Stimulated activated CD8-positive, alpha-beta memory T cell treated with anti-CD3 and anti-CD28 coated beads, Interleukin-4, amount 100 ng/mL, for 4 hours (primary cell): ENCODE measurements at places on chromosomes 7 and 10.

- DNase-seq: no peak
Observed at GRCh38 chr7:106041140-106041717, 70.9 kb downstream of the SYPL1 start.

- DNase-seq: no peak
Observed at GRCh38 chr7:11163220-11163619, 189.5 kb downstream of the PHF14 start.

GRCh38 chr10:113480851-113481502, 71.9 kb upstream of the HABP2 start:
- DNase-seq: no peak

DNA sequence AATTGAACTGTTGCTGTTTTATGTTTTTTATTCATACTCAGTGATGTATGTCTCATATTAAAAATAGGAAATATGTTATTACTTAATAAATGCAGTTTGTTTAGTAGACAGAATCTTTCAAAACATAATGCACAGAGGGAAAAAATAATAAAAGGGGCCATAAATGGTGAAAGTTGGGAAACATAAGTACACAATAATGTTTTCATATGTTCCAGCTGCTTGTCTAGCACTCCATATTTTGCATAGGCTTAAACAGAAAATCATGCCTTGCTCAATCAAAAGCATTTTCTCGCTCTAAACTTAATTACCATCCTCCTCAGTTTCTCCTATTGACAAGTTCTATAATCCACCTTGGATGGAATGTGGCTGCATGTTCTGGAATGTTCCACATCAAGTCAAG, 333.2 kb downstream of the PLXNA4 start:
- no peak for DNase-seq

DNA sequence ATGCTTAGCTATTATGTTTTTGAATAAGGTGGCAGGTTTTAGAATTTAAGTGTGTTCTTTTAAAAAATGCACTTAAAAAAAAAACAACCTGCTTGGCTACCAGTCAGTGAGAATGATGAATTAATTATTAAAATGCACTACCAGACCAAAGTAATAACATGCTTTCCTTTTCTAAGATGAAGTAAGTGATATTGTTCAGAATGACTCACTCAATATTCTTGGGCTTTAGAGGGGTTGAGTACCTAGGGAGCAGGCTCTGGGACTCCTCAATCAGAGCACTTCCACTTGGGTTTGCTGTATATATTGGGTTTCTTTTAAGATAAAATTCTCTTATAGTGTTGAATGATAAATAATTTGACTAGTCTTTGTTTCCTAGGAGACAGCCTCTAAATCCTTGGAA, 8.6 kb downstream of the STAM start:
- no peak for DNase-seq

DNA sequence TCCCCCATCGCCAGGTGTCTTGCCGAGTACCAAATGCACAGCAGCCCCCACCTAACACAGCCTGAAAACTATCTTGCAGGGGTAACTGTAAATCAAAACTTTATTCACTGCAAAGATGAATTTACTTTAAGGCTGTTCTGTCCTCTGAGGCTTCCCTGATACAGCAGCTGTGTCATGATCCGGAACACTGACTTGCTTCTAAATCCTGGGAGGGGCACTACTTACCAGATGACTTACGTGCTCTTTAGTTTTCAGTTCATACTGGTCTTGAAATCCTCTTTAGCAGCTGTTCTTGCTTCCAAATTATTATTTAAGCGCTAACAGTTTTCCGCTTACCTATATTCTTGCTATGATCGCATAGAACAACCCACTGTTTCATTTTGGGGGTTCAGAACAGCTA, 4.9 kb downstream of the DYNC1I1 start:
- DNase-seq: no peak

DNA sequence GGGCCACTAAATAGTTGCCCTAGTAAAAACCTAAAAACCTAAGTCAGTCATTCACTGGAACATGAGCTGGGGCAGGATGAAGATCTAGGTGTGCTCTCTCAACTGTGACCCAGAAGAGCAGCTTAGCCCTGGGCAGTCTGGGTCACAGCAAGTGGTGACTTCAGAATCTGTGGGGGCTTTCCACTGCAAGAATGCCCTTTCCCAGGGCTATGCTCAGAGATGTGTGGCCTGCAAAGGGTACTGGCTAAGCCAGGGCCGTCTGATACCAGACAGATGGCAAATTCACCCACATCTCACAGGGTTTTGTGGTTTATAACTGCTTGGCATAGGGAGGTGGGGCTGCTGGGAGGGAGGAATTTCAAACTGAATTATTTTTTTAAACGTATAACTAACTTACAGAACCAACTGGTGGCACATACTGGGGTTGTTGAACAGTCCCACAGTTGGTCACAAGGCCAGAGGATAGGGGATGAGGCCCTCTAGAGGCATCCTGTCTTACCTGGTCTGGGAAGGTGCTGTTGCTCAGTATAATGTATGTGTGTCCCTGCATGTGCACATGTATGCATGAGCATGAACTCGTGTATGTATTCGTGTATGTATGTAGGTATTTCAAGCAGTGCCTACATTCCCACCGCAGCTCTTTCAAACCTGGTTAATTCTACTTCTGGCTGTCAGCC, 63.2 kb downstream of the PRPF18 start:
- DNase-seq: no peak

GRCh38 chr10:124146483-124146882, 53.1 kb upstream of the CHST15 start:
- DNase-seq: no peak

- DNase-seq: no peak
Observed at GRCh38 chr10:62559481-62560200, 185.5 kb downstream of the ZNF365 start.

DNA sequence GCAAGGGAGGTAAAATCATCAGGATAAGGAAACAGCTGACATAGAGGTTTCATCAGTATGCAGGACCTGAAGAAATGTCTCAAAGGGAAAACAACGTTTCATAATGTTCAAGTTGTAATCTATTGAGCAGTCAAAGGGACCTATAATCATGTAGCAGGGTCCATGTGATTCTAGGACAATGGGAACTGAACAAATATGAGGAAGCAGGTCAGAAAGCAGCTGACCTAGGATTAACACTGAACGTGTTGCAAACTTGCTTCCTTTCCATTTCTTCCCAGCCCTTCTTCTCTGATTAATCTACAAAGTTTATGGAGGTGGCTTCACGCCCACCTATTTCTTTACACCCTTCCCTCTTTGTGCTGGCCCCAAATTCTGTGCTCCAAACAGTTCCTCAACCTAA, 256.9 kb upstream of the AKR1E2 start:
- DNase-seq: no peak

- DNase-seq: no peak
Observed at GRCh38 chr10:119396008-119396708, 146.4 kb downstream of the RGS10 start.

DNA sequence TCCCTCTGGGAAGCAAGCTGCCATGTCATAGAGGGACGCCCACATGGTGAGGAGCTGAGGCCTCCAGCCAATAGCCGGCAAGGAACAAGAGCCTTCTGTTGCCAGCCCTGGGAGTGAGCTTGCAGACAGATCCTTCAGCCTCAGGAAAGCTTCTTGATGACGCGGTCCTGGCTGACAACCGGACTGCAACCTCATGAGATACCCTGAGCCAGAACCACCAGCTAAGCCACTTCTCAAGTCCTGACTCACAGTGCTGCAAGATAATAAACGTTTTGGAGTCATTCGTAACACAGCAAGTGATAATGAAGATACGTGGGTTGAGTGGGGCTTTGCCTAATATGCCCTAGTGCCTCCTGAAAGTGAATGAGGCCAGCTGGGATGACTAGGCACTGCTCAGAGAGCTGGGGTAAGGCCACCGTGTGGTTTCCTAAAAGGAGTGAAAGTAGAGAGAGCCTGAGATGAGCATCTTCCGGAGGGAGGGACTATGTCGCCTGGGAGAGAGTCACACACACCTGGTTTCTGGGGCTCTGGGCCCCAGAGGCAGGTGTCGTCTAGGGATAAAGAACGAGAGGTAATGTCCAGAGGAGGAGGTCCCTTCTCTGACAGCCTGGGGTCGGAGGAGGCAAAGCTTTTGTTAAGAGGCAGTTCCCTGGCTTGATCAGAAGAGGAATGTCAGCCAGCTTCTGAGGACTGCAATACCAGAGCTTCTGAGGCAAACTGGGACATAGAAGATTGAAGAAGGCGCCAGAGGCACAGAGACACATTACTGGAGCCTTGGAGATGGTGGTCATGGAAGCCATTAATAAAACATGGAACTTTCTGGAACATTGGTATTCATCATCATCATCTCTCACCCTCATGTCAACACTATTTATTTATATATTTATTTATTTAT, 53.6 kb downstream of the PYROXD2 start:
- DNase-seq: no peak

DNA sequence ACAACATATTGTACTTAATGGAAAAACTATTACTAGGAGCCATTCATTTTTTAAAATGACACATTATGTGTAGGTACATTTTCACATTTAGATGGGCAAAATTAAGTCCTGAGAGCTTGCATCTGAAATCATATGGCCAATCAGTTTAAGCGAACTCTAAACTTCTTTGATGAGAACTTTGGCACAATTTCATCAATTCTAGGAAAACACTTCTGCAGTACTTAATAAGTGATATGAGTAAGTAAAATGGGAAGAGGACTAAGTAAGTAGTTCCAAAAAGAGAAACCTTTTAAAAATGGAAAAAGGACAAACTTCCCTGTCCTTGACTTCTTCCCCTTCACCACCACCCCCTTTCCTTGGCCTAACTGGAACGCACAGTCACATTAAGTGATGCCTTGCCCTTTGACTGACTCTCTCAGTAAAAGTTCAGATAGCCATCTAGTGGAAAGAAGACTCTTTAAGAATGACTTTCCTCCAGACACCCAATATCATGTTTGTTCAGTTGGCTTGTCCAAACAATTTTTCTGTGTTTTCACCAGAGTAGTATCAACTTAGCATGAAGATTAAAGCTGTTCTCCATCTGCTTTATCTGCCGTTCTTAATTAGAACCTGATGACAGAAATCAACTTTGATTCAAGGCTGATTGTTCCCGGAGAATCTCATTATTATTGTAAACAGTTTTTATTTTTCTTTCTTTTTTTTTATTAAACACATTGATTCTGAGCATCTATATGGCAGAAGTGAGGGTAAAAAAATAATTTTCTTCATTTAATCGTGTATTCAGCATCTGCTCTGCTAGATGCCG, 45.1 kb downstream of the CNNM2 start:
- DNase-seq: no peak

GRCh38 chr10:116690356-116691322, 51.7 kb downstream of the HSPA12A start:
- DNase-seq: no peak

DNA sequence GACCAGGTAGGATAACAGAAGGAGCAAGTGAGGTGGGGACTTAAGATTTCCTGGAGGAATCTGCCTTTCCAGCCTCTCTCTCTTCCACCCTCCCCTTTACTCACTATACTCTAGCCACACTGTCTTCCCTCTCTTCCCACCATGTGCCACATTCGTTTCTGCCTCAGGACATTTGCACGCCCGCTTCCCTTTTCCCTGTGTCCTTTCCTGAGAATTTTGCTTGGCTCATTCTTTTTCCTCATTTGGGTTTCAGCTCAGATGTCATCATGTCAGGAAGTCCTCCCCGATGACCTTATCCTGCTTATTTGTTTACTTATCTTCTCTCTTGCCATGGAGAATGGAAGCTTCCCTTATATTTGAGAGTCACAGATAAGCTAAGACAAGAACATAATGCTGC, 363.8 kb downstream of the PRPF18 start:
- DNase-seq: no peak

- DNase-seq: no peak
Observed at GRCh38 chr7:134787064-134787463, 7.6 kb downstream of the CALD1 start.

DNA sequence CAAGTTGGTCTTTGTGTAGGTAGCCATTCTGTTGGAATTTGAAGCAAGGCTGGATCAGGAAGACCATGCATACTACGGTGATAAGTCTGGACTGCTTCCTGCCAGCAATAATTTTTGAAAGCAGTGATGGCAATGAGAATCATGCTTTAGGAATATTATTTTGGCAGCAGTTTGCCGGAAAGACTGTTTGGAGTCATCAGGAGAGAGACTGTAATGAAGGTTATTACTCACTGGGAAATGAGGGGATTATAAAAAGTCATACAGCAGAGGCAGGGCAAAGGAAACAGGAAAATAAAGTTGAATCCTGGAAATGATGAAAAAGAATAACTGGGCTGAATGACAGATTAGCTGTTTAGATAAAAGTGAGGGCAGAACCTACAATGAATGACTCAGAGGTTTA, 1136.8 kb upstream of the AUTS2 start:
- DNase-seq: no peak

DNA sequence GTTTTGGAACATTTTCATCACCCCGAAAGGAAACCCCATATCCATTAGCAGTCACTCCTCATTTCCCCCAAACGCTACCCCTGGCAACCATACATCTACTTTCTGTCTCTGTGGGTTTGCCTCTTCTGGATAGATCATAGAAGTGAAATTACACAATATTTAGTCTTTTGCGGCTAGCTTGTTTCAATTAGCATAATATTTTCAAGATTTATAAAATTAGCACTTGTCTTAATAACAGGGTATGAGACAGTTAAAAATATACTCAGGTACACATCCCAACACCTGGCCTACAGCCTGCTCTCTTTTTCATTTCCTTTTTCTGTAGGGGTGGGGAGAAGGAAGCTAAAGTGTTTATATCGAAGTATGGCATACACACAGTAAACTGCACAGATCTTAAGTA, 81.4 kb upstream of the LRGUK start:
- no peak for DNase-seq

GRCh38 chr7:100540073-100540723, 1.2 kb downstream of the AGFG2 start:
- DNase-seq: no peak

- no peak for DNase-seq
Observed at GRCh38 chr7:95780665-95781064, 8.3 kb downstream of the DYNC1I1 start.

DNA sequence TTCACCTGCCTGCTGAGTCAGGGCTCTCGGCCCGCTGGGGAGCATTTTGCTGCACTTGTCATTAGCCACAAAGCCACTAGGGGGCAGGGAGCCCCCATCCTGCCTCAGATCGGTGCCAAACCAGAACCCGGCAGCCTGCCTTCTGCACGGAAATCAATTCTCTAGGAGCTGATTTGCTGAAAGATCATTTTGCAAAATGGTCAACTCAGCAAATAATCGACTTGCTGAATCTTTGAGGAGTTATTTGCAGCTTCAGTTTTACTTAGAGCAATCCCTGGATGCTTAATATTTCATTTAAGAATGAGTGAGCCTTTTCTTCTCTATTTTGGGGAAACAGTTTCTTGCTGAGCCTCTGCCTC, 1.7 kb upstream of the GIMAP8 start:
- peak; percentile 77 for DNase-seq
